ENCODE measurements at places on chromosomes 16 and 17.

DNA sequence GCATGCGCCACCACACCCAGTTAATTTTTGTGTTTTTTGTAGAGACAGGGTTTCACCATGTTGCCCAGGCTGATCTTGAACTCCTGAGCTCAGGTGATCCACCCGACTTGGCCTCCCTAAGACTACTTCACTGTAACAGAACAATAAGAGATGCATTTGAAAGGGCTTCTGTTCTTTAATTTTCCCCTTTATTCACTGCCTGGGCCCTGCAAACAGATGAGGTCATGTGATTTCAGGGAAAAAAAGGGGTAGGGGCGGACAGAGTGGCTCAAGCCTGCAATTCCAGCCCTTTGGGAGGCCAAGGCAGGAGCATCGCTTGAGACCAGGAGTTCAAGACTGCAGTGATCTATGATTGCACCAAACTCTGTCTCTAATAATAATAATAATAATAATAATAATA, 36.3 kb downstream of the TMEM114 start:
- no peak for DNase-seq

- no peak for DNase-seq
Measured at GRCh38 chr16:89615596-89616090, 2.2 kb downstream of the DPEP1 start.

- DNase-seq = no peak
Measured at GRCh38 chr17:43905400-43905984, 1.8 kb downstream of the MPP2 start.

DNA sequence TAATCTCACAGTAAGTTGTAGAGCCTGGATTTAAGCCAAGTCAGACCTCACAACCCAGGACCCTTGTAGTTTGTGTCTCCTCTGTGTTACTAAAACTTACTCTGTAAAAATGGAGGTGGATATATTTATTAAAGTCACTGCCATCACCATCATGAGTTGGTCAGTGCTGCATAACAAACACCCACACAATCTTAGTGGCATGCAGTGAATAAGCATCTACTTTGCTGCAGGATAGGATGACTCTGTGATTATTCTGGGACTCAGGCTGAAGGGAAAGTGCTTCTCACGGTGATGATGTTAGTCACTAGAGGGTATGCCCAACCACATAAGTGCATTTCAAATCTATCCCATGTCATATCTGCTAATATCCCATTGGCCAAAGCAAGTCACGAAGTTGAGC, 398.7 kb downstream of the XYLT1 start:
- DNase-seq = no peak

- no peak for DNase-seq
Measured at GRCh38 chr17:5330981-5331380, 48.9 kb downstream of the RABEP1 start.

GRCh38 chr17:14494161-14494560, 193.3 kb downstream of the HS3ST3B1 start:
- no peak for DNase-seq

GRCh38 chr17:70307430-70308225, 138.3 kb downstream of the KCNJ2 start:
- no peak for DNase-seq

GRCh38 chr16:51984395-51984794, 562.5 kb downstream of the TOX3 start:
- no peak for DNase-seq

- DNase-seq = no peak
Measured at GRCh38 chr17:1995321-1995892, 29.7 kb downstream of the RTN4RL1 start.

- DNase-seq = peak; percentile 90
Measured at GRCh38 chr16:3819746-3820724, 60.5 kb downstream of the CREBBP start.

DNA sequence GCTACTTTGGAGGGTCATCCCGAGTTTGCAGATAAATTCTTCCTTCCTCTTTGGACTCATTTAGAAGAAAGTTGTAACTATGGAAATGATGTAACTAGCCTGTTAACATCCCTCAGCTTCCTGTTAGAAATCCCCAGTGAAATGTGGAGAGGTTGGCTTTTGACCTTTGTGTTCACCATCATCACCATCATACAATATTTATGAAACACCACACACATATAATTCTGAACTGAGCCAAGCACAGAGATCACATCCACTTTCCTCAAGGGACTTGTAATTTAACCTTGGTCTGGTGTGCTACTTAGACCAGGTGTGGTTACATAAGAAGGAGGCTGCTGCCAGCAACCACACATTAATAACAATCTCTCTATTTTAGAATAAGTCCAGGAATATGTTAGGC, 2.5 kb downstream of the CAPNS2 start:
- no peak for DNase-seq

DNA sequence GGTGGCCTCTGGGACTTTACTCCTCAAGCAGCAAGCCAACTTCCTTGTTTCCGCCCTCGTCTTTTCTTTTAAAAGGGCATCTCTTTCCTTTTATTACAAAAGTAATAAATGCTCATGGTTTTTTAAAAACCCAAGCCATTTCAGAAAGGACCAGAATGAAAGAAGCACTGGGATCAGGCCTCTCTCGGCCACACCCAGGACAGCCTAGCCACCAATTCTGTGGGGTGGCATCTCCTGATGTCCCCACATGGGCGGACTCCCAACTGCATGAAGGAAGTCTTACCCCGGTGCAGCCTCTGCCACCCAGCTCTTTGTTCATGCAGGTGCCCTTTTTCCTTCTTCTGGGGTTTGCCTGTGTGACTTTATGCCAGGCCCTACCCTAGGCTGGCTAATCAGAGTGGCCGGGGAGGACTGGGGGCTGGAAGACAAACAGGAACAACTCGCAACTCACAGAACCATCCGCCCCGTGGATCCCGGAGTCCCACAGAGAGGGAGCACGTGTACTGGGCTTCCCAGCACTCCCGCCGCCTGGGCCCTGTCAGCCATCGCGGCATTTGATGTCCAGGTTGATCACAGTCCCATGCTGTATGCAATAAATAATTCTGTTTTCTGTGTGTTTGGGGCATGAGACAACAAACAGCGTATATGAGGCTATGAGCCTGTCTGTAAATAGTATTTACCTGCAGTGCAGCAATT, 2.6 kb upstream of the RASD1 start:
- no peak for DNase-seq

- DNase-seq = no peak
Measured at GRCh38 chr16:61820398-61820797, 215.8 kb downstream of the CDH8 start.

- no peak for DNase-seq
Measured at GRCh38 chr17:36951084-36951789, 2.5 kb downstream of the AATF start.

DNA sequence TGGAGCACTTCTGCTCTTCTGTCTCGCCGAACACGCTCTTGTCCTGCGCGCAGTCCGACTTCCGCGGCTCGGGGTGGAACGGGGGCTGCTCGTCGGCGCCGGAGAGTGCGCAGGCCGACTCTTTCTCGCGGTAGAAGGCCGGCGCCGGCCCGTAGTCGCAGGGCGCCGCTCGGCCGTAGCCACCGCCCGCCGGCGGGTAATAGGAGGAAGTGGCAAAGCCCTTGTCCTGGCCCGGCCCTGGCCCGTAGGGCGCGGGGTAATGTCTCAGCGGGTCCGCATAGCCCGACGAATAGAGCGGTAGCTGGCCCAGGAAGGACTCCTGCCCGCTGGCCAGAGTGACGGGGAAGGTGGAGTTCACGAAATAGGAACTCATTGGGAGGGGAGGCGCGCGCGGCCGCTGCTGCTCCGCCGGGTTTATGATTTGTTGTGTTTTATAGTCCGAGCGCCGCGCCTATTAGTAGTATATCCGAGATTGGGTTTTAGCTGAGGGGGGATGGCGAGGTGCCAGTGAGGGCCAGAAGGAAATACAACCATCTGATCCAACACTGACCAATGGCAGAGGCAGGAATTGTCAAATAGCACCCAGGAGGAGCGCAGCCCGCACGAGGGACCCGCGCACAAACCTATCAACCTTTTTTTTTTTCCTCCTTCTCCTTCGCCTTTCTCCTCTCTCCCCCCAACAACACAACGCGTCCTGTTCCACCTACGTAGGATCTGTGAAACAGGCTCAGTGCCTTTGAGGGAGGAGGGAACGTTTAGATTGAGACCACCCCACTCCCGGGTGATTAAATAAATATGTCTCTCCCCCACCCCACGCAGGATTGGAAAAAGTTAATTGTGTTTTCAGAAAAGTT, 4.4 kb upstream of the HOXB5 start:
- peak; percentile 85 for DNase-seq

DNA sequence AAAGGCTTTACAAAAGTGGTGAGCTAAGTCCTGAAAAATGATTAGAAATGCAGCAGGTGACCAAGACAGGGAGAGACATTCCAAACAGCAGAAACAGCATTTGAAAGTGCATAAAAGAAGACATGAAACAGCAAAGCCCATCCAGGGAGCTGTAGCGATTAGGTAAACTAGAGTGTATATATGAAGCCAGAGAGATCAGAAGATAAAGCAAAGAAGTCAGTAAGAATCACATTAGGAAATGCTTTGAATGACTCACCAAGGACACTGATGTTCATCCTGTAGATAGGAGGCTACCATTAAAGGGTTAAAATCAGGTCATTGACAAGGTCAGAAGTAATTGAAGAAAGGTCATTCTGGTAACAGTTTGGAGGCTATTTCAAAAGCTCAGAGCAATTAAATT, 27.6 kb upstream of the VAT1L start:
- no peak for DNase-seq

- DNase-seq = no peak
Measured at GRCh38 chr16:71623597-71623996, 2.4 kb upstream of the MARVELD3 start.

GRCh38 chr17:8032442-8032841, 6.4 kb upstream of the ALOX15B start:
- no peak for DNase-seq

DNA sequence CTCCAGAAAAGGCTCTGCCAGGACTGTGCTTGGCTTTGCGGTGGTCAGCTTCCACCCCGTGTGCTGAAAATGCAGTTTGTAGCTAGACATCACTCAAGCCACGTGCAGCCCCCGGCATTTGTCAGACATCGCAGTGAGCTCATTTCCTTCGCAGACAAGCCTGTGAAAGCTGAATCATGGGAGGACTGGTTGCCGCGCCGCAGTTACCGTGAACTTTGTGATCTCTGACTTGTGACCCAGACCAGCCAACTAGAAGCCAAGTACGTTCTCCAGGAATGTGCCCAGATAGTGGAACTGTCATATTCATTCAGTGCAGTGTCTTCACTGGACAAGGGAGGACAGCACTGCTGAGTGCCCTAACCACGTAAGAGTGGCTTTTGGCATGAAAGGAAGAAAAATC, 58.1 kb downstream of the NDE1 start:
- no peak for DNase-seq

- no peak for DNase-seq
Measured at GRCh38 chr16:4937782-4938682, 1.1 kb upstream of the PPL start.
